ENCODE measurements at places on chromosomes 3 and 15.

- H3K27ac ChIP-seq, result peak overlapping the region; percentile 85
- H3K27me3 ChIP-seq, result no peaks in the 10 kb centered on the region
- H3K4me3 ChIP-seq, result peak overlapping the region; percentile 22
- peaks cover 59% of the 10 kb centered on the region for H3K4me1 ChIP-seq
These were observed 11.9 kb downstream of the GTPBP8 start for GRCh38 chr3:113002679-113003078.

- no peaks in the 10 kb centered on the region for H3K27me3 ChIP-seq
- no peak for DNase-seq
These were observed 471.5 kb upstream of the IL12A start for GRCh38 chr3:159517105-159517504.

GRCh38 chr3:86225461-86225860 lies 765.5 kb downstream of the VGLL3 start:
- no peaks in the 10 kb centered on the region for H3K27me3 ChIP-seq
- no peak overlapping the region for H3K27ac ChIP-seq
- no peaks in the 10 kb centered on the region for H3K4me1 ChIP-seq
- no peak overlapping the region for H3K4me3 ChIP-seq
- no peaks in the 10 kb centered on the region for H3K36me3 ChIP-seq
- DNase-seq, result no peak

DNA sequence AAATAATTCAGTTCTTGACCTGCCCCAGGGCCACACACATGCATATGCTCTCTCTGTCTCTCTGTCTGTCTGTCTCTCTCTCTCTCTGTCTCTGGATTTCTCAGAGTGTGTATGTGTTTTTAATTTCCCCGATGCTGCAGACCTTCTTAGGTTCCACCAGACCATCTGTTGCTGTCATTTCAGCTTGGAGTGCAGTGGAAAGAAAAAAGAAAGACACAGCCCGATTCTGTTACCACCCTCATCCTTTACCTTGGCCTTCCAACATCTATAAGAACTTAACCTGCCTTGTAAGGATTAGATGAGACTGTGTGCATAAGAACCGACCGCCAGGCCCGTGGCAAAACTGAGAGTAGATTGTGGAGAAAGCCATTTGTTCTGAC lies 9.7 kb upstream of the PGPEP1L start:
- H3K4me1 ChIP-seq, result peaks cover 4% of the 10 kb centered on the region
- H3K36me3 ChIP-seq, result no peaks in the 10 kb centered on the region
- H3K4me3 ChIP-seq, result no peak overlapping the region
- H3K27me3 ChIP-seq, result peaks cover 39% of the 10 kb centered on the region
- no peak overlapping the region for H3K27ac ChIP-seq

GRCh38 chr15:60297047-60297446 lies 100.7 kb downstream of the ANXA2 start:
- DNase-seq, result no peak
- H3K27ac ChIP-seq, result no peak overlapping the region
- peaks cover 4% of the 10 kb centered on the region for H3K27me3 ChIP-seq
- no peaks in the 10 kb centered on the region for H3K4me1 ChIP-seq
- H3K36me3 ChIP-seq, result no peaks in the 10 kb centered on the region

- H3K27me3 ChIP-seq, result no peaks in the 10 kb centered on the region
- H3K27ac ChIP-seq, result no peak overlapping the region
- no peaks in the 10 kb centered on the region for H3K36me3 ChIP-seq
- no peaks in the 10 kb centered on the region for H3K4me1 ChIP-seq
These were observed 89.1 kb upstream of the CFAP20DC start for GRCh38 chr3:59138966-59139365.

DNA sequence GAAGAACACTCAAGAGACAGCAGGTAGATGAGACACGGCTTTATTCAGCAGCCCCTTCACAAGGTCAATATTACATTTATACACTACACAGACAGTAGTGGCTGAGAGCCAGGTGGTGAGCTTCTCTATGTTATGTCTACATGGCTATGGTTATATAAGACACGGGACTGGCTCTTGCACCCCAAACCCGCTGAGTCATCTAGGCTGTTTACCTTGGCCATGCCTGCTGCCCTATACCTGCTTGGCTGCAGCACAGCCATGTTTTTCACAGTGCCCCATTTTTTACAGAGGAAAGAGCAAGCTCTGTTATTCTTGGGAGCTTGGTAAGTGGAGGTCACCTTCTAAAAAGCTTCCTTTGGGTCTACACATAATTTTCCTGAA lies 231.6 kb downstream of the IGSF11 start:
- no peak overlapping the region for H3K27ac ChIP-seq
- DNase-seq, result no peak
- H3K36me3 ChIP-seq, result no peaks in the 10 kb centered on the region

GRCh38 chr15:74010929-74011540 lies 16.5 kb downstream of the PML start:
- H3K4me1 ChIP-seq, result peaks cover 49% of the 10 kb centered on the region
- H3K27me3 ChIP-seq, result no peaks in the 10 kb centered on the region
- peak overlapping the region; percentile 23 for H3K27ac ChIP-seq
- H3K4me3 ChIP-seq, result no peak overlapping the region

DNA sequence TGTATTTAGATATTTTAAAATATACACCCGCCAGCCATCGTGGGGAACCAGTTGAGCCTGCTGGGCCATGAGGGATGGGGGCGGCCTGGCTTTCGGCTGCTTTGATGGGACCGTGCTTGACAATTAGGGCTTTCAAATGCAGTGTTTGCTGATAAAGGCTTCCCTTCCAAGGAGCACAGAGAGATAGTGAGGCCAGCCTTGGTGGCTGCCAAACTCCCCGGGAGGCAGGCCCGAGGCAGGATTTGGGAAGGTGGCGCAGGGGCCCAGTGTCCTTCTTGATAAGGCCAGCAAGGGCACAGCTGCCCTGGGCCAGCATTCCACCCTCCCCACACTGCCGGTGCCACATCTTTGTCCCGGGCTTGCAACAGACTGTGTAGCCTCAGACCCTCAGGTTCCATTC lies 75.6 kb downstream of the LINGO1 start:
- H3K27me3 ChIP-seq, result no peaks in the 10 kb centered on the region
- H3K27ac ChIP-seq, result no peak overlapping the region
- no peaks in the 10 kb centered on the region for H3K4me1 ChIP-seq
- no peak for DNase-seq

GRCh38 chr3:98726084-98726483 lies 37.1 kb upstream of the ST3GAL6 start:
- H3K4me1 ChIP-seq, result peaks cover 4% of the 10 kb centered on the region
- DNase-seq, result no peak
- no peak overlapping the region for H3K4me3 ChIP-seq
- no peaks in the 10 kb centered on the region for H3K36me3 ChIP-seq
- peaks cover 32% of the 10 kb centered on the region for H3K27me3 ChIP-seq
- H3K27ac ChIP-seq, result no peak overlapping the region

DNA sequence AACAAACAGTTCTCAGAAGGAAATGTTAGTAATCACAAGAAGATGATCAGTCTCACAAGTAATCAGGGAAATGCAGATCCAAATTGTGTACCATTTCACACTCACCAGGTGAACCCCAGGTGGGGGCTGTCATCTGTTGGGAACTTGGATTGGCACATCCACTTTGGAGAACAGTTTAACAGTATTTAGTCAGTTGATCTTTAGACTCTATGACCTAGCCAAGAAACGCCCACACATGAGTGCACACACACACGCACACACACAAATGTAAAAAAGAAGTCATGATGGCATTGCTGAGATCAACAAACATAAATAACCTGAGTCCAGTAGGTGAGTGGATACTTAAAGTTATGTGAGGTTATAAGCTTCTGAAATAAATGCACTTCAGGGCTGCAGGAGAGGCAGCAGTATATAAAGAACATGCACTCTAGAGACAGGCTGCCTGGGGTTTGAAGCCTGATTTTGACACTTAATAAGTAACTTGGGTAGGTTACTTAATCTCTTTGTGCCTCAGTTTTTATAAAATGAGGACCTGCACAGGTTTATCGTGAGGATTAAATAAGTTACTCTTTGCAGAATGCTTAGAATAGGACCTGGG lies 17.7 kb downstream of the ACVR2B start:
- peaks cover 8% of the 10 kb centered on the region for H3K36me3 ChIP-seq
- H3K27me3 ChIP-seq, result no peaks in the 10 kb centered on the region
- no peak overlapping the region for H3K27ac ChIP-seq
- H3K4me1 ChIP-seq, result peaks cover 3% of the 10 kb centered on the region

- H3K4me3 ChIP-seq, result no peak overlapping the region
- no peaks in the 10 kb centered on the region for H3K27me3 ChIP-seq
- peaks cover 12% of the 10 kb centered on the region for H3K4me1 ChIP-seq
- H3K27ac ChIP-seq, result no peak overlapping the region
- peaks cover 43% of the 10 kb centered on the region for H3K36me3 ChIP-seq
These were observed 28.1 kb downstream of the ATP11B start for GRCh38 chr3:182821221-182821981.

- DNase-seq, result no peak
- peaks cover 14% of the 10 kb centered on the region for H3K4me1 ChIP-seq
- H3K27me3 ChIP-seq, result no peaks in the 10 kb centered on the region
- peak overlapping the region; percentile 11 for H3K27ac ChIP-seq
- H3K36me3 ChIP-seq, result peaks cover 24% of the 10 kb centered on the region
- H3K4me3 ChIP-seq, result peak overlapping the region; percentile 18
These were observed 36.7 kb downstream of the HMG20A start for GRCh38 chr15:77457191-77457904.

DNA sequence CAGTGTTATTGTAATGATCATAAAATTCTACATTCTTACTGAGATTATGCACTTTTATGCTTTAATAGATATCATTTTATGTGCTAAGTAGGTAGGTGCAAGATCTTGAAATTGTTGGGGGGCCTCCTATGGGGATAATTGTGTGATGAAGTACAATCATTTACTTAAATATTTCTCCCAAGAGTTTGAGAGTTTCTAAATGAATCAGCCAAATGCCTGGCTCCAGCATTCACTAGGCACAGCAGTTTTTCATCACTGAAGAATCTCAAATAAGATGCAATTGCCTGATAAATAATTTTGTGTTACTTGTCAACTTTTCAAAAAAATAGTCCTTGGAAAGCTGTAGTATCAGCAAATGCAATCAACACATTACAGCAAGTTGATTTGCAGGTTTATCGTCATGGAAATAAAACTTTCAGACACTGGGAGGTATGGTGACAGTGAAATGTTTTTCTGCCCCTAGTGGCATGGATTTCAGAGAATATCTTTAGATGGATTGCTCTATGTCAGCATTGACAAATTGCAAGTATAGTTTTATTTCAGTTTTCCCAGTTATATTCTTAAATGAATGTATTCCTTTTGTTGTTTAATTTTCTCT lies 167.1 kb downstream of the NEK11 start:
- no peak for DNase-seq
- H3K27ac ChIP-seq, result no peak overlapping the region
- no peaks in the 10 kb centered on the region for H3K4me1 ChIP-seq
- peaks cover 2% of the 10 kb centered on the region for H3K36me3 ChIP-seq
- H3K4me3 ChIP-seq, result no peak overlapping the region
- H3K27me3 ChIP-seq, result no peaks in the 10 kb centered on the region
